ENCODE measurements at places on chromosomes 11 and 22.
A peak's percentile ranks its signal among the peaks of the same experiment; 100 is the strongest.

DNA sequence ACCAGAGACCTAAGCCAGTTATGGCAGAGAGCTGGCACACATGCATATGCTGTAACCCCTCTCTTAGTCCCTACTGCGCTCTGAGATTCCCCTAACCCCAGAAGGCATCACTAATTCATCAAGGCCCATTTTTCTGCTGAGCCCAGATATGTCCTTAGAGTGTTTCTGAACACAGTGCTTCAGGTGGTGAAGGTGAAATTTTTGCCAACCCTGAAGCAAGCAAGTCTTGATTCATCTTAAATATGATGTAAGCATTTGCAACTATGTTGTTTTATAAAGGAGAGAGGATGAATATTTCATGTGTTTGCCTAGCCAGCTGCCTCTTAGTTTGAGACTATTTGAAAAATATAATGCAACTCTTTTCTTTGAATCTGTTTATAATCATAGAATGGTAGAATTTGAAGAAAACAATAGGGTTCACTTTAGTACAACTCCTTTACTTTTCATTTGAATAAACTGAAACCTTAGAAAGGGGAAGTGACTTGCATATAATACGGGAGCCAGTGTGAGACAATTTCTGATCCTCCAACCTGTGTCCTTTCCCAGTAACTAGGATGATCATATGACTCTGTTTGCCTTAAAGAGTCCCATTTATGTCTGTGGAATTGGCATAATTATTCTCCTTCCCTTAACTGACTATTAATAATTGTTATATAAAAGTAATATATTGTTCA, 194.3 kb upstream of the MTNR1B start:
- no peak for DNase-seq

- DNase-seq: no peak
Observed at GRCh38 chr11:104618954-104619353, 279.3 kb downstream of the CASP12 start.

DNA sequence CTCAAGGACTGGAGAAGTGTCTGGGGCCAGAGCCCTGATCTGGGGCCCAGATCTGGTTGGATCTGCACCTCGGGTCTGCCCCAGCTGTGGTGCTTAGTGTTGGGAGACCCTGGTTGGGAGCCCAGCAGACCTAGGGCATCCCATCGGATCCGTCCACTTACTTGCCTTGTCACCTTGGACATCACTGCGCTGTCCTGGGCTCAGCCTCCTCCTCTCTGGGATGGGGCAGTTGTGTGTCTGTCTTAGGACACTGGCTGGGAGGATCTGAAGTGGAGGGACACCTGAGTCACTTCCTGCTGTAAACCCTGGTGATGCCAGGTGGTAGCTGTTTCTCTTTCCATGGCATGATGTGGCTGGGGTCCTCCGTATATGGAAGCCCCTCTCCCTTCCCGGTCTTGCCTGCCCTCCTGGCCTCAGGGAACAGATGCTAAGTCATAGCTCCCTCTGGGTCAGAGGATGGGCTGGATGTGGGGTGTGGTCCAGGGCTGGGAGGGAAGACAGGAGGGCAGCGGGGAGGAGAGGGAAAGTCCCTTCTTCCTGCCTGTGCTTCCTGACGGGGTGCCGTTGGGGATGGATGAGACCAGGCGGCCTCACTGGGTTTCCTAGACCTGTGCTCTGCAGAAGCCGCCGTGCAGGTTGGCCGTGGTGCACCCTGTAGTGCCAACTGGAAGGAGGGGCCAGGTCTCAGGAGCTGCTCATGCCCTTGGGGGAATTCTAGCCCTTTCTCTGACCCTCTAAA, 12.1 kb upstream of the OMP start:
- no peak for DNase-seq

DNA sequence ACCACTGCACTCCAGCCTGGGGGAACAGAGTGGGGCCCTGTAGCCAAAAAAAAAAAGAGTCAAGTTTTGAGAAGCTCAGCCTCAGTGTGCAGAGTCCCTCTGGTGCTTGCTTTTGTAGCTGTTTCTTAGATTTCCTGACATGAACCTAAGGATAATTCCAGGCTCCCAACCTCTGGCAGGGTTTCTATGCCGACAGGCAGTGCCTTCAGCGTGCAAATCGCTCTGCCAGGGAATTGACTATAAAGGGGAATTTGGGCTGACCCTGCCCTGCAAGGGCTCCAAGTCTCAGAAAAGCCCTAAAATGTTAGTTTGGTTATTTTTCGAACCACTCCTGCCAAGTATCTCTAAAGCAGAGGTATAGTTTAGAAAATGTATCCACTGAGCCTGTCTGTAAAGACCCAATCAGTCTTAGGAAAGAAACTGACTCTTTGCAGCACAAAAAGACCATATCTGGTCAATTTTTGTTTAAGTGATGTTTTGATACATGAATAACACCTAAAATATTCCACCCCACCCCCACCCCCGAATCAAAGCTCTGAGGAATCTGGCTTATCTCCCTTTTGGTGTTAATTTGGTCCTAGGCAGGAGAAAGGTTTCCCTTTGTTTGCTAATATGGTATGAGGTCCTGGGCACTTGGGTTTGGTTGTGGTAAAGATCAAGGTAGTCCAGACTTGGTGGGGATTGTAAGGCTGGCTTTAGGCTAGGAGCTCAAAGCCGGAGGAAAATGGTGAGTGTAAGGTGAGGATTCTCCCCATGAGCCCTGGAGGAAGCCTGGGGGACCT, 49.7 kb downstream of the ANO1 start:
- no peak for DNase-seq

DNA sequence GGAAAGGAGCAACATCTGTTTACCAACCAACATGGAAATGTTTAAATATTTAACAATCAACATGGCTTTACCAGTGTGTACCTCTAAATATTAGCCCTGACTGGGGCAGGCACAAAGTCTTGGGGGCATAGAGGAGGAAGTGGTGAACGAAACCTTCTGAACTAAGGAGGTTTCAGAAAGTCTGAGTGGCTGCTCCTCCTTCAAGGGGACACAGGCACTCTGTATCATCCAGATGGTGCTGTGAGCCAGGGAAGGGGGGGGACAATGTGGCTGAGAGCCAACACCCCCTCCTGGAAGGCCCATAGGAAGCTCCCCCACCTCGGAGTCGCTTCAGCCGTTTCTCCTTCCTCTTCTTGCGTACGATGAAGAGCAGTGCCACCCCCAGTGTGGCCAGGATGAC, 107.7 kb downstream of the CEP164 start:
- DNase-seq: no peak

- no peak for DNase-seq
Observed at GRCh38 chr11:6405052-6405667, 13.7 kb downstream of the APBB1 start.

DNA sequence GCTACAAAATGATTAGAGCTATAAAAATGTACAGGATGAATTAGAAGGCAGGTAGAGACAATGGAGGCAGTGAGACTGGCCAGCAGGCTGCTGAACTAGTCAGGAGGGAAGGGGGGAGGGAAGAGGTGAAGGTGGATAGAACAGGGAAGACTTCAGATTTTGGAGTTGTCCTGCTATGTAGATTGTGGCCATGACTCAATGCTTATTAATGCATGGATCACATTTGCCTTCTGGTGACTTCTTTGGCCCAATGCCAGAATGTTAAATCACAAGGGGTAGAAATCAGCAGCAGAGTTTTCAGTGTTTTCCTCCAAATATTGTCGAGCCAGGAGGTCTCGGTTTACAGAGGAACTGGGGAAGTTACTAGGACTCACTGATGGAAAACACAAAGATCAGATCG, 346.6 kb downstream of the AASDHPPT start:
- DNase-seq: no peak

DNA sequence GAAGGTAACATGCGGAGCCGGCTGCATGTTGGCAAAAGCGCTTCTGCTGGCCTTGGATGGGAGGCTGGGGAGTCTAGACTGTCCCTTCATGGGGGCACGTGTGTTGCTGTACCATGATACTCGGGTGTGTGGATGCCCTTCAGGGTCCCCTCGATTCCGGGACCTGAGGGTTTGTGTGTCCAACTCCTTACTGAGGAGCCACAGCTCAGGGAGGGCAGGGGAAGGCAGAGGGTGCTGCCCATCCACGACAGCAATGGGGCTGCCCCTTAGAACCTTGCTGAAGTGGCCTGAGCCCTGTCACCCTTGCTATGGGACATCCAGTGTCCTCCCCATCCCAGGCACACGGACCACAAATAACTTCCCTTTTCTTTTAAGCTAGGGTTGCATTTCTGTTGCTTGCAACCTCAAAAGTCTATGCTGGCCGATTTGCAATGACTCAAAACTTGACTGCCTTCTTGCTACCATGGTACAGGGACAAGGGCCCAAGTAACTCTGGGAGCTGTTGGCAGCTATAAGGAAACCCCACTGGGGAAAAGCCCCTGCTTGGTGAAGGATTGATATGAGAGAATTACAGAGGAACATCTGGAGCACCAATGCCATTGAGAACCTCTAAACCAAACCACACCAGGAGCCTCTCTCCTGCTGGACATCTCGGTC, 43.8 kb downstream of the RTL6 start:
- no peak for DNase-seq

GRCh38 chr11:27081056-27081455, 40.4 kb downstream of the BBOX1 start:
- no peak for DNase-seq

DNA sequence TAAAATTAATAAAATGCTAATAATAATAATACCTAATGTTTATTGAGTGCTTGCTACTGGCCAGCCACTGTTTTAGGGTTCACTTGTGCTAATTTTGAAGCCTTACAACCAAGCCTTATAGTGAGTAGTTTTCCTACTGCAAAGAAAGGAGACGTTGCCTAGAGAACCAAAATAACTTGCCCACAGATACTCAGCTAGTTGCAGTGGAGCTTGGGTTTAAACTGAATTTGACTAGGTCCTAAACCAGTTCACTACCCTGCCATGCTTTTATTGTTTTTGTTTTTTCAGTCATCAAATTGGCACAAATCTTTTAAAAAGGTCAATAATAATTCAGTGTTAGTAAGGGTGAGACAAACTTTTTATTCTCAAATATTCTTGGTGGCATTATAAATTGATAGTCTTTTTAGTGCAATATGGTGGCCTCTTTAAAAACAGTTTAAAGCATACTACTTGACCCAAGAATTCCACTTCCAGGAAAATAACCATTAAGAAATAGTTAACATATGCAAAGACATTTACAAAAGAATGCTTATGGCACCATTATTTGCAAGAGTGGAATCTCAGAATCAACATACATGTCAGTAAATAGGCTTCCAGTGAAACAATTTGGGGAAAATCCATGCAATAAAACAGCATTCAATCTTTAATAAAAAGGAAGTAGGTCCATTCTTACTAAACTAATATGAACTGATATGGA, 90.2 kb downstream of the OPCML start:
- DNase-seq: no peak

GRCh38 chr22:37794376-37794775, 13.4 kb upstream of the GCAT start:
- DNase-seq: no peak

DNA sequence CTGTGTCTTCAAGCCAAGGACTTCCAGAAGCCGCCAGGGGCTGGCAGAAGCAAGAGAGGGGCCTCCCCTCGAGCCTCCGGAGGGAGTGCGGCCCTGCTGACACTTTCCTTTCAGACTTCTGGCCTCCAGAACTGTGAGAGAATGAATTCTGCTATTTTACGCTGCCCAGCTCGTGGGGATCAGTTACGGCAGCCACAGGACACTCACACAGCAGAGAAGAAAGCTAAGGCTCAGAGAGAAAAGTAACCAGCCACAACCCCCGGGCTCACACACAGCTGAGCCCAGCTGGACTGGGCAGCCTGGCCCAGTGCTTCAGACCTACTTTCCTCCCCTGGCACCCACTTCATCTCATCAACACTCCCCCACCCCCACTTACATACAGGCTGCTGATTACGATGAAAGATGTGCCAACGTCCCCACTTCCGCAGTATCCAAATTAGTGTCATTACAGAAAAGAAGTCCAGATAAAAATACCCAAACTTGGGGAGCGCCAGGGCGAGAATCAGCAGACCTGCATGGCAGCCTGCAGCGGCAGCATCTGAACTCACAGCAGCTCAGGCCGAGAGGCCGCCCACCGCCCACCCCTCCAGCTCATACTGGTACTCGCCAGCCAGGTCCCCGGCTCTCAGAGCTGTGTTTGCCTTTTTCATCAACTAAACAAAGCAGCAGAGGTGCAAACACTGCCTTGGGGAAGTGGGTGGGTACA, 15.3 kb downstream of the PHF21B start:
- DNase-seq: no peak

DNA sequence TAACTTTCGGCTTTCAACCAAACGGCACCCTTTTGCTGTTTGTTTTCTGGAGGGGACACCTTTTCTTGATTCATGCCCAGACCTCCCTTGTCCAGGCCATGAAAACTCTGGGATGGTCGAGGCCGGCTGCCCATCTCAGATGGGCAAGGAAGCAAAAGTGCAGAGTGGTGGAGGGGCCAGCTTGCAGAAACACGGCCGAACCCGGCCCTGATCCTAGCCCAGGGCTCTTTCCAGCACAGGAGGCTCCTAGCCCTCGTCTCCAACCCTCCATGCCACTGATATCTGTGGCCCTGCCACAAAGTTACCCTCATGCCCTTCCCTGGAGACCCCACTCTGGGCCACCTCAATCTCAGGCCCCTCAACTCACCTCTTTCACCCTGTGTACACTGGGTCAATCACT, 18.9 kb upstream of the SLC22A12 start:
- no peak for DNase-seq

- no peak for DNase-seq
Observed at GRCh38 chr22:50622723-50623327, 5.1 kb downstream of the ARSA start.

DNA sequence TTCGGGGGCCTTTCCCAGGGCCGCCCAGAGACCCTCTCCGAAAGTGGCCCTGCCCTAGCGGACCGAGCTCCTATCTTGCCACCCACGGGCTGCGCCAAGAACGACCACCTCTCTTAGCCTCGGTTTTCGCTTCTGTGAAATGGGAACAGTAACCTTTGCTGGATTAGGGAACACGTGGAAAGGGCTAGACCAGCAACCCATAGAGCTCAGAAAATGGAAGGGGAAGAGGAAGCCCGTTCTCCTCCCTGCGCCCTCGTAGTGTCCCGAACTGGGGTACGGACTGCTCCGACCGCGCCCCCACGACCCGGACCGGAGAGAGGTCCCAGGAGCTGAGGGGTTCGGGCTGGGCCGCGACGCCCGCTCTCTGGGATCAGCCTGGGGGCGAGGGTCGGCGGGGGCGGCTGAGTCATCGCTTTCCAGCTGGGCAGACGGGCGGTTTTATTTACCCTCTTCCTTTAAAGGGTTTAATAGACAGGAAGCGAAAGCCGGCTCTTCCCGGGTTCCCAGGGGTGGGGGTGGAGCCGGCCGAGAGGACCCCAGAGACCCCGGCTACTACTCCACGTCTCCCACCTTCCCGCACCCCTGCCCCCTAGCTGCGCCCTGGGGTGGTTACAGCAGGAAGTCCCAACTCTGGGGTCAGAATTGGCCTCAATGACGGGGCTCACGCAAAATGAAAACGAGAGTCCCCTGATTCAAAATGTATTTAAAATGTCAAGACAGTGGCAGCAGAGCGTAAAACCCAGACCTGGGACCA, 907 bp upstream of the PHLDA2 start:
- peak; percentile 59 for DNase-seq
